ENCODE measurements at places on chromosomes 4 and X.

DNA sequence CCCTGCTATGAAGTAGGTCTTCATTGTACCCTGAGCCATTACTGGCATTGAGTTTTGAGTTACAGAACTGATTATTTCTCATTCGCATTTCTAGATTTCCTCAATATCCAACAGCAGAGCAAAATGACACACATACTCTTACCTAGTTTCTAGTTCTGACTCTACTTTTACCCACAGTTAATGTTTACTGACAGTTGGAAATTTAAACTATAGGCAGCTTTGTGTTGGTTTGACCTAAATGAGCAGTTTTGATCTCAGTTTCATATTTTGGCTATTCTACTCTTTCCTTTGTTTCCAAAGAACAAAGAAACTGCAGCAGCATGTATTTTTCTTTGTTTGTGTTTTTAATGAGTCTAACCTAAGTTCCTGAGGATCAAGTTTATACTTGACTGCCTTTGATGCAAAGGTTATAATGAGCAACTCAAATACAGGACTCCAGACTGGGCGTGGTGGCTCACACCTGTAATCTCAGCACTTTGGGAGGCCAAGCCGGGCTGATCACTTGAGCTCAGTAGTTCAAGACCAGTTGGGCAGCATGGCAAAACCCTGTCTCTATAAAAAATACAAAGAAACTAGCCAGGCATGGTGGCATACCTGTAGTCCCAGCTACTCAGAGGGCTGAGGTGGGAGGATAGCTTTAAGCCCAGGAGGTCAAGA, 30.4 kb downstream of the TXK start:
- DNase-seq, result no peak

- DNase-seq, result no peak
Measured at GRCh38 chrX:32183066-32183465, 1028.3 kb downstream of the DMD start.

- no peak for DNase-seq
Measured at GRCh38 chr4:1998296-1998695, 10.5 kb downstream of the NELFA start.

- DNase-seq, result no peak
Measured at GRCh38 chr4:10063544-10064300, 42.4 kb upstream of the SLC2A9 start.

- no peak for DNase-seq
Measured at GRCh38 chr4:77582711-77583110, 22.9 kb upstream of the CXCL13 start.

- no peak for DNase-seq
Measured at GRCh38 chrX:8284131-8284530, 113.1 kb upstream of the VCX2 start.

GRCh38 chrX:53711436-53711835, 24.9 kb upstream of the HUWE1 start:
- DNase-seq, result no peak

DNA sequence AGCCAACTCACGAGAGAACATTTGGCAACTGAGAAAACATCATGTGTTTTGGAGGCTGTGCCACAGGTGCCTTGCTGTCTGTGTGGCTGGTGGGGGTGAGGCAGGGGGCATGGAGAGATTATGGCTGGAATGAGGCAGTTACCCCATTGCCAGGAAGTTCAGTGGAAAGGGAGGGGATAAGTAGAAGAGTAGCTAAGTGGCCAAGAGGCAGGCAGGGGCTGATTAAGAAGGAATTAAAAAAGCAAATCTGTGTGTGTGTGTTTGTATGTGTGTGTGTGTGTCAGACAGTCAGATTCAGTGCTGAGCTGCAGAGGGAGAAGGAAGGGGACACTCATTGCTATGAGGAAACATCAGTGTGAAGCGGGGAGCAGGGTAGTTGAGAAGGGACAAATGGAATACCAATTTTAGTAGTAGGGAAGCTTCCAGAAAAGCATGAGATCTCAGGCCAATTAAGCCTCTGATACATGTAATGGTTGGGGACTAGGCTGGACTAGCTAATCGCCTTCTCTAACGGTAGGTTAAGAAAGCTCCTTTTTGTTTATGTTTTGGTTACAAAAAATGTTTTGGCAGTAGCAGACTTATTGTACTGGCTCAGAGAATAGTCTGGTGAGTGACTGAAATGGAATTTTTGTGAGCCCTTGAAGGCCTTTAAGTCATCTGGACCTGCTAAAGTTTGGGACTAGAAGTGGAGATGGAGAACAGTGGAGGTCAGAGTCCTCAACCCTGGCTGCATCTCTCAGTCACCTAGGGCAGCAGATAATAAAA, 18.5 kb downstream of the TMEM164 start:
- DNase-seq, result no peak

DNA sequence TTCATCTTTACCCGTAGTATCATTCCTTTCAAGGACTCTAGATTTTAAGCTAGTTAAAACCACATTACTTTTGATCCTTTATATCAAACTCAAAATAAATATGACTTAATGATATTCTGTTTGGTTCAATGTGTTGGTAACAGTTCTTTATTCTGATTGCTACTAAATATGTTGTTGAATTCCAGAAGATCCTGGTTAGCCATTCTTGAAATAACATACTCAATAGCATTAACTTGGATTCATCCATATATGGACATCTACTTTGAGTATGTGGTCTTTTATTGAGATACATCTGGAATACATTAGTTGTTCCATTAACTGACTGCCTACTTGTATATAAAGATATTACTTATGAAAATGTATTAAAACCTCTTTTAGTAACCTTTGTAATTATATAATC, 27.5 kb upstream of the PCDH18 start:
- no peak for DNase-seq

GRCh38 chrX:112577146-112577545, 102.6 kb downstream of the LHFPL1 start:
- no peak for DNase-seq

GRCh38 chr4:86483773-86484172, 110.3 kb upstream of the PTPN13 start:
- DNase-seq, result no peak

DNA sequence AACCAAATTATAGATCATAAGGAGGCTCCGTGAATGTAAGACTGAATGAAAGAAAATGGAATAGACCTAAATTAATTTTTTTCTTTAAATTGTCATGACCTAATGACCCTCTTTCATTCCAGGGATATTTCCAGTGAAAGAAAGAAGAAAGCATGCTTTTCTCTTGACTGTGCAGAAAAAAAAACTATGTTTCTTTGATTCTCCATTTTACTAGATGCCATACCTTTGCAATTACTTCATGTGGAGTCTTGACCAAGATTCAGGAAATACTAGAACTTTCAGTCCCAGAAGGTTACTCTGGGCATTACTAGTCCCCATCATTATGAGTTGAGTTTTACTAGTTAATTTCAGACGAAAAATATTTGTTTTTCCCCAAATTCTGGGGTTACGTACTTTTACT, 6.4 kb upstream of the COMMD8 start:
- no peak for DNase-seq

- DNase-seq, result no peak
Measured at GRCh38 chr4:158599765-158600498, 71.8 kb downstream of the C4orf46 start.

GRCh38 chr4:157080605-157081004, 4.7 kb downstream of the GLRB start:
- no peak for DNase-seq

GRCh38 chrX:47098338-47099094, 20.3 kb downstream of the RGN start:
- DNase-seq, result no peak

GRCh38 chrX:131894995-131895394, 128.1 kb upstream of the STK26 start:
- no peak for DNase-seq

- no peak for DNase-seq
Measured at GRCh38 chrX:24002167-24002566, 24.8 kb downstream of the KLHL15 start.

- no peak for DNase-seq
Measured at GRCh38 chr4:22070256-22070655, 121.7 kb upstream of the KCNIP4 start.

GRCh38 chr4:144450526-144450925, 195.4 kb upstream of the HHIP start:
- no peak for DNase-seq

- no peak for DNase-seq
Measured at GRCh38 chr4:82705928-82706300, 92.7 kb downstream of the SCD5 start.

GRCh38 chr4:109590905-109591304, 30.9 kb downstream of the MCUB start:
- no peak for DNase-seq

GRCh38 chrX:7092543-7092942, 55.0 kb upstream of the STS start:
- no peak for DNase-seq

- no peak for DNase-seq
Measured at GRCh38 chr4:56217343-56217890, 169.9 kb downstream of the AASDH start.

- peak; percentile 37 for DNase-seq
Measured at GRCh38 chr4:87093443-87094123, 126.8 kb downstream of the KLHL8 start.

GRCh38 chr4:153817466-153817865, 28.6 kb upstream of the SFRP2 start:
- DNase-seq, result no peak

DNA sequence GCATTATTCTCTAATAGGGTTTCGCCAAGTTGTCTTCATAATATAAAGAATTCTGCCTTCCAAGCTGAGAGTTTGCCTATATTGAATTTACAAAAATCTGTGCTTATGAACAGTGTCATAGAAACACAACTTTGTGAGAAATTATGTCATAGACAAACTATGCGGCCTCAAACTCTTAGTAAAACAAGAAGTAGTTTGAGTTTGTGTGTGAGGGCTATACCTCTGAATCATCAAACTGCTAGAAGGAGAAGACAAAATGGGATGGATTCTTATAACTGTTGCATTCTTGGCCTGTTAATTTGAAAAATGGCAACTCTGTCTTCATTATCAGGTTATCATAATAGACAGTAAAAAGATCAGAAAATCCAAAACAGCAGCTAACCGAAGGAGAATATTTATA, 46.1 kb upstream of the NAP1L5 start:
- no peak for DNase-seq

- no peak for DNase-seq
Measured at GRCh38 chr4:151484396-151485102, 75.6 kb downstream of the FHIP1A start.

DNA sequence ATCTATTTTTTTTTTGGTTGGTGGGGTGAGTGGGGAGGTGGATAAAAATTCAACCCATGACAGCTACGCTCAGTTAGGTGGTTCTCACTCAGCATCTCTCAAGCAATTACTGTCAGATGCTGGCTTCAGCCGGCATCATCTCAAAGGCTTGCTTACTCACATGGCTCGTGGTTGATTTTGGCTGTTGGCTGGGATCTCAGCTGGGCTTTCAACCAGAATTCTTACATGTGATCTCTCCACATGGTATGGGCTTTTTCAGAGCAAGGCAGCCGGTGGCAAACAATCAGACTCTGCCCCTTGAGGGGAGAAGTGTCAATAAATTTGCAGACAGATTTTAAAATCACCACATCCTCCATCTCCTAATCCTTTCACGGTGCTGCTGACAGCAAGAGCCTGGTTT, 47.2 kb downstream of the SLC34A2 start:
- DNase-seq, result no peak

- DNase-seq, result no peak
Measured at GRCh38 chr4:65653740-65654361, 16.4 kb downstream of the EPHA5 start.

- no peak for DNase-seq
Measured at GRCh38 chr4:83609365-83609764, 73.5 kb downstream of the GPAT3 start.

GRCh38 chr4:54607067-54607466, 50.7 kb upstream of the KIT start:
- no peak for DNase-seq

- DNase-seq, result peak; percentile 51
Measured at GRCh38 chrX:154714925-154715324, 36.0 kb downstream of the GAB3 start.
